Activated CD4-positive, alpha-beta T cell treated with anti-CD3 and anti-CD28 coated beads for 4 hours (primary cell): ENCODE measurements at places on chromosomes 5 and 9.

- no peak for DNase-seq
Observed at GRCh38 chr5:171681061-171681460, 104.6 kb upstream of the SMIM23 start.

GRCh38 chr5:139188558-139189270 lies 9.5 kb downstream of the SIL1 start:
- DNase-seq, result no peak

- no peak for DNase-seq
Observed at GRCh38 chr9:89554307-89555035, 50.3 kb upstream of the GADD45G start.

- no peak for DNase-seq
Observed at GRCh38 chr9:98977246-98977714, 33.6 kb downstream of the COL15A1 start.

GRCh38 chr9:134454476-134454857 lies 128.2 kb downstream of the RXRA start:
- no peak for DNase-seq

GRCh38 chr9:137813651-137814415 lies 63.7 kb upstream of the CACNA1B start:
- no peak for DNase-seq

- no peak for DNase-seq
Observed at GRCh38 chr5:172180936-172181335, 7.1 kb downstream of the STK10 start.

DNA sequence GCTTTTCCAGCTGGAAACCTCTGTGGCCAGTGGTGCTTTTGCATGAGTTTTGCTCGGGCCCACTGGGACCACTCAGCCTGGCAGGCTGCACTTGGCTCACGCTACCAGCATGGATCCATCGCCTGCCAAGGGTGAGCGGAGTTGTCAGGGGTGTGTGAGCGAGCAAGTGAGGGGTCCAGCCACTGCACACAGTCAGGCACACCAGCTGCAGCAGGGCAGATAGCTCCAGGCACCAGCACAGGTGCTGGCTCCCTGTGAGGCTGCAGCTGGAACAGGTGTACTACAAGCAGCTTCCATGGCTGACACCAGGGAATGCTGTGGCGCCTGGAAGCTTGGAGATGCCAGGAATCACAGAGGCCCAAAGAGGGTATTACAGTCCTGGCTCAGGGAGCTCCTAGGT lies 391.2 kb upstream of the SGCD start:
- no peak for DNase-seq

GRCh38 chr9:1267141-1267570 lies 217.0 kb downstream of the DMRT2 start:
- DNase-seq, result no peak

GRCh38 chr5:10985091-10985720 lies 224.2 kb upstream of the DAP start:
- DNase-seq, result no peak

GRCh38 chr5:121462441-121462840 lies 389.2 kb upstream of the FTMT start:
- DNase-seq, result no peak

- no peak for DNase-seq
Observed at GRCh38 chr5:74212336-74212735, 428.2 kb downstream of the ENC1 start.

GRCh38 chr9:112925058-112925641 lies 34.5 kb upstream of the SLC46A2 start:
- no peak for DNase-seq

DNA sequence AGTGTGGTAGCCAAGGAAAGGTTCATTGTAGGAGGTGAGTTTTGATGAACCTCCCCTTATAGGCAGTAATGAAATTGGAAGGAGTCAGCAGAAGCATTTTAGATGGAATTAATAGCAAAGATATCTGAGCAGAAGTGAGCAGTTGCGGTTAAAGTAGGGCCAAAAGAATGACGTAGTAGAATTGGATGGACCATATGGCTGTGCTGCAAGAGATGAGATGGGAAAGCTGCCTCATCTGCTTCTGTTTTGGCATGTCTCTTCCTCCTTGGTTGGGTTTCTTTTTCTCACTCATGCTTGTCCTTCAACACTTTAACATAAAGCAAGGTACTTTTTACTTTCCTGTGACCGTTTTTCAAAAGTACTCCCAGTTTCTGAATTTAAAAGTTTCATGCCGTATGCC lies 55.8 kb downstream of the AQP7 start:
- no peak for DNase-seq

DNA sequence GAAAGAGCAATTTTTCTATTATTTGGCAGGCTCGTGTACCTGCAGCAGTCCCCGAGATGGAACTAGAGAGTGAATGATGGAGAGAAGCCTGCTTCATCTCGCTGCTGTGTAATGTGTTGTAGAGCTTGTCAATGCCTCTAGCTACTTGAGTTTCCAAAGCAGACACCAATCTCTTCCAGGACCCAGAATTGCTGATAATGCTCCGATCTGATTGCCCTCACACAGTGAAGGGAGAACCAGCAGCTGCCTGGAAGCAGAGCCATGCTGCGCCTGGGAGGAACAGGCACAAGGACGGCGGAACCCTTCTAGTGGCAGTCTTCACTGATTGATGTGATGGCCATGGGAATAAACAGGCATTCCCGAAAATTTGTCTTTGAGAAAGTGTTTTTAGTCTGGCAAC lies 288.0 kb downstream of the ICE1 start:
- no peak for DNase-seq

GRCh38 chr9:25602400-25603044 lies 75.7 kb downstream of the TUSC1 start:
- DNase-seq, result no peak

GRCh38 chr5:152592416-152592815 lies 187.3 kb upstream of the NMUR2 start:
- no peak for DNase-seq

DNA sequence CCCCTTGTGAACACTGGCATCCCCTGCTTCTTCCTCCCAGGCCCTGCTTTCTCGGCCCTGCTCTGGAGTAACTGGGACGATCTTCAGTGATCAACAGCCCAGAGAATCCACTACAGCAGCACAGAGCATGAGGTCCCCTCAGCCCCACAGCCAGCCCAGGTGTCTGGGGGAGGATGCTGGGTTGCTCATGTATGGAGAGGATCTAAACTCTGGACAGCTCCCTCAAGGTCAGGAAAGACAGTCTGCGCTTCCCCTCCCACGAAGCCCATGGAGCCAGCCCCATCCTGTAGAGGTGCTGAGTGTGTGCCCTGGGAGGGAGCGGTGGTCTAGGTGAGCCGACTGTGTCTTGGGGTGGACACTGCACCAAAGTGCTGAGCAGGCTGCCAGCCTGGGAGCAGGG lies 190.2 kb downstream of the GABBR2 start:
- DNase-seq, result no peak

DNA sequence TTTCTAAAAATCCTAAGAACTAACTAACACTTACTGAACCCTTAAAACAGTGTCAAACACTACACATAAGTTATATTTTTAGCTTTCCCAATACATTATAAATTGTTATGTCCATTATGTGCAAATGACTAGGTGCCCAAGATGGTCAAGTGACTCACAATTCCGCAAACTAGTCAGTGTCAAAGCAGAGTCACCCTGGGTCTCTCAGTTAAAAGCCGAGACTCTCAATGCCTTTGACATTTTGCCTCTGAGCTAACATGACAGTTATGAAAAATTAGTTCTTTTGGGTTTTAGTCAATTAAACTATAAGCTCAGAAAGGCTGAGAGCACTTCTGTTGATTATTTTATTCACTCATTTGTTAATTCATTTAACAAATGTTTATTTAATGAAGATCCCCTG lies 42.3 kb upstream of the GABRG2 start:
- DNase-seq, result no peak

DNA sequence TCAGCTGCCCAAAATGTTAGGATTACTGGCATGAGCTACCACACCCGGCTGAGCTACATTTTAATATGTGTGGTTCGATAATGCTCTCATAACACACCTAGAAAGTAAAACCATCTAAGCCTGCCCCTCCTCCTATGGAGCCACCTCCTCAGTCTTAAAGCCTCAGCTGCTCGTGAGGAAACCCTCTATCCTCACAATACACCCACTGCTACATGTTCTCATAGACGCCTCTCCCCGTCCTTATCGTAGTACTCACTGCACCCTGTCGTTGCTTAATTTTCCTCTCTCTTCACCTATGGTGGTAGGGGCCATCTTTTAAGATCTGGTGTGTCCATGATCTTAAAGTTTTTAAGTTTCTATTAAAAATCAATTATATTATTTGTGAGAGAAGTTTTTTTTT lies 72.9 kb downstream of the RCL1 start:
- no peak for DNase-seq

GRCh38 chr9:132614324-132614723 lies 31.9 kb downstream of the BARHL1 start:
- no peak for DNase-seq

- no peak for DNase-seq
Observed at GRCh38 chr5:169767938-169768337, 130.9 kb downstream of the DOCK2 start.

GRCh38 chr5:168176251-168176650 lies 115.2 kb upstream of the WWC1 start:
- no peak for DNase-seq

DNA sequence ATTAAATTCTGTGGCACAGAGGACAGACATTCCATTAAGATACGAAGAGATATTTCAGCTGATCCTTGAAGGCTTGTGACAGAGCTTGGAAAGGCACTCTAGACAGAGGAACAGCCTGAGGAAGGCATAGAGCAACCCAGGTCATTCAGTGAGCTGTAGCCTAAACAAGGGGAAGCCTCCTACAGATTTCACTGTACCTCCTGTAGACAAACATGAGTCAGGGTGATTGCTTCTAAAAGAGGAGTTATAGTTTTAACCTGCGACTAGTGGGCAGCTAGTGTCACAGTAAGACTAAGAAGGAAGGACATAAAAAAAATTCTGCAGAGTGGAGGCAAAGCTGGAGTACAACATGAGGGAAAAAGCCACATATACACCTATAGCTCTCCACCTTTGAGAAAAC lies 43.5 kb upstream of the ANKDD1B start:
- no peak for DNase-seq

DNA sequence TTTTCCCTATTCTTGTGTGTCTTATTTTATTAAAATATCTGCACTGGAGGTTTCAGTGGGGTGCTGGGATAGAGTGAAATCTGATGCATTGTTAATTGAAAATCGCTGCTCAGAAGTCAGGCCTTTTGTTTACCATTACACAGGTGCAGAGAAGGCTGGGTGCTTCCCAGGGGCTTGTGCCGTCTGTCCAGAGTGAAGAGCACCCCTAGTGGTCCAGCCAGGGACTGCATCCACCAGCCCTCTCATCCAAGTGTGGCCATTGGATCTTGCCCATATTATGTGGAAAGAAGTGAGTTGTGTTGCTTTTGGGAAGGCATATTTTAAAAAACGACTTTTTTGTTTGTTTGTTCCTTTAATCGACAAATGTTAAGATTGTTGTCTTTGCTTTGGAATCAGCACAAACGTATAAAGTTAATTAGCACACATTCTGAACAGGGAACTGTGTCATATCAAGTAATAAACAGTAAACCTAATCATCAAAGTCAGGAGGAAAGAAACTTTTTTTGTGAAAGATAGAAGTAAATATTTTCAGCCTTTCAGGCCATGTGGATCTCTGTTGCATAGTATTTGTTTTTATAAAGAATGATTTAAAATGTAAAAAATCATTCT lies 315.6 kb downstream of the MTRR start:
- no peak for DNase-seq

DNA sequence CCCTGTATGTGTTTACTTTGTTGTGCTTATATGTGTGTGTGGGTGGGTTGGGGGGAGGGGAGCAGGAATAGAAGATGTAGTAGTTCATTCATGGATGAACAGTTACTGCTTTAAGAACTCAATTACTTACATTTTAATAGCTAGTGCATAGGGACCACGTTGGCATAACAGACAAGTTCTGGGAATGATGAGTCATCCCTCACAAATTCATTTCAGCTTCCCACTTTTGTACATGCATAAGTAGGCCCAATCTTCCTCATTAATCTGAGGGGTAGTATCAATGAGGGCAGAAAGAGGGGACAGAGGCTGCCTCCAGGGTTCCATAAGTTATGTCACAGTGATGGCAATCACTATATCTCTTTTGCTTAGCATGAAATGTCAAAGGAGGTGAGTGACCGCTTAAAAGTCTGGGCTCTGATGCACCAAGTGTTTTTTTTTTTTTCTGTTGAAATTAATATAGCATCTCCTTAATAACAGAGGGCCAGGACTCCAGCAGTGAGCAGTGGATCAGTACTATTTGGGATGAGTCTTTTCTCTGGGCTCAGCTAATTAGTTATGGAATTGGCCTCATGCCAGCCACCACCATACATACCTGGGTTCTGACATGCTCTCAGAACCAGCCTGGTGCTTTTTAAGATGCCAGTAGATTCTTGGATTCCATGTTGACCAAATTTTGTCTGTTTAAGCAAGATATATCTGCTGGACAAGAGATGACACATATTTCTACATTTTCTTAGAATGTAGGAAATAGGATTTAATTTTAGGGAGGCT lies 37.1 kb downstream of the PRDM6 start:
- DNase-seq, result no peak

DNA sequence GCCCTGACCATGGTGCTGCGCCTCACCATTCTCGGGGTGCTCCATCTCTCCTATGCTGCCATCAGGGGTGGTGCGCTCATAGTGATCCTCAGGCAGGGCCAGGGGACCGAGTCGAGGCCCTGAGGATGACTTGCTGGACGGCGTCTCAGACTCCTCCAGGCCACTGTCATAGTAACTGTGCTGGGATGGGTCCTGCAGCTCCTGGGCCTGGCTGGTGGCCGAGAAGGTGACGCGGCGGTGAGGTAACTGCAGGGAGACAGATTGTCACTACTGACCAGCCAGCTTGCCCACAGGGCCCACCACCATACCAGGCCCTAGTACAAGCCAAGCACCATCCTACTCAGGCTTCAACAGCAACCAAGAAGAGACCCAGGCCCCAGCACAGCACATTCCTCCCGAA lies 21.0 kb downstream of the PCDH1 start:
- DNase-seq, result no peak

DNA sequence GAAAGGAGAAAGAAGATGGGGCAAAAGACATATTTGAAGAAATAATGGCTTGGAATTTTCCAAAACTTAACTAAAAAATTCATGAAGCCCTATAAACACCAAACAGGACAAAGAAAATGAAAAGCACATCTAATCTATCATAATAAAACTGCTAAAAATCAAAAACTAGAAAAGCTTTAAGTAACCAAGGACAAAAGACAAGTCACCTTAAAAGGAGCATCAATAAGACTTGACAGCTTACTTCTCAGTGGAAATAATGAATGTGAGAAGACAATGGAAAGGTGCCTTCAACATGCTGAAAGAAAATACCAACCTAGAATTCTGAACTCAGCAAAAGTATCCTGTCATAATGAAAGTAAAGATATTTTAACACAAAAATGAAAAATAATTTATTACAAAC lies 27.0 kb downstream of the GTF3C4 start:
- no peak for DNase-seq

DNA sequence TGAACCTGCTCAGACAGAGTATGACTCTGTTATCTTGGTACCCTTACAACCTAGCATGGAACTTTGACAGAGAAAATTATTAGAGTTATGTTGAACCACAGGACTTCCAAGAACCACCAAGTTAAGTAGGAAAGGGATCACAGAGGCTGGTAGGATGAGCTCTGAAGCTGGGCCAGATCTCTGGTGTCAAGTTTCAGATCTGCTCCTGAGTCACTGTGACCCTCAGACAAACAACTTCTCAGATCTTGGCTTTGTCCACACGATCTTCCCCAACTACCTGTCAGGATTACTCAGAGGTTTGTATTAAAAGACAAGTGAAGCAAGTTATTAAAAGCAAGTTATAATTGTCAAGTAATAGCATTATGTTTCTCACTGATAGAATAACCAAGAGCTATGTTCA lies 189.0 kb downstream of the SEC61B start:
- DNase-seq, result no peak
